ENCODE measurements at places on chromosomes 4 and X.
A peak's percentile ranks its signal among the peaks of the same experiment; 100 is the strongest.

DNA sequence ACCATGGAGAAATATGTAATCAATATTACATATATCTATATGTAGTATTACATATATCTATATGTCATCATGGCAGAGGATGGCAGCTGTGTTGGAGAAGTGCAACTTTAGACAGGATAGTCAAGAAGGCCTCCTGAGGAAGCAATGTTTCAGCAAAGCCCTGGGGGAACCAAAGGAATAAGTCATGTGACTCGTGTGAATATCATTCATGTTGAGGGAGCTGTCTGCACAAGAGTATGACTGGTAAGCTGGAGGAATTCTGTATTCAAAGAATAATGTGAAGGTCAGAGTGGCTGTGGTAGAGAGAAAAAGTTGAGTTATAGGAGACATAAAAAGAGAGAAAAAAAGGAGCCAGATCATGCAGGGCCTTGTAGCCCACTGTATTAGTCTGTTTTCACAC lies 92.9 kb upstream of the EDNRA start:
- no peak for DNase-seq

DNA sequence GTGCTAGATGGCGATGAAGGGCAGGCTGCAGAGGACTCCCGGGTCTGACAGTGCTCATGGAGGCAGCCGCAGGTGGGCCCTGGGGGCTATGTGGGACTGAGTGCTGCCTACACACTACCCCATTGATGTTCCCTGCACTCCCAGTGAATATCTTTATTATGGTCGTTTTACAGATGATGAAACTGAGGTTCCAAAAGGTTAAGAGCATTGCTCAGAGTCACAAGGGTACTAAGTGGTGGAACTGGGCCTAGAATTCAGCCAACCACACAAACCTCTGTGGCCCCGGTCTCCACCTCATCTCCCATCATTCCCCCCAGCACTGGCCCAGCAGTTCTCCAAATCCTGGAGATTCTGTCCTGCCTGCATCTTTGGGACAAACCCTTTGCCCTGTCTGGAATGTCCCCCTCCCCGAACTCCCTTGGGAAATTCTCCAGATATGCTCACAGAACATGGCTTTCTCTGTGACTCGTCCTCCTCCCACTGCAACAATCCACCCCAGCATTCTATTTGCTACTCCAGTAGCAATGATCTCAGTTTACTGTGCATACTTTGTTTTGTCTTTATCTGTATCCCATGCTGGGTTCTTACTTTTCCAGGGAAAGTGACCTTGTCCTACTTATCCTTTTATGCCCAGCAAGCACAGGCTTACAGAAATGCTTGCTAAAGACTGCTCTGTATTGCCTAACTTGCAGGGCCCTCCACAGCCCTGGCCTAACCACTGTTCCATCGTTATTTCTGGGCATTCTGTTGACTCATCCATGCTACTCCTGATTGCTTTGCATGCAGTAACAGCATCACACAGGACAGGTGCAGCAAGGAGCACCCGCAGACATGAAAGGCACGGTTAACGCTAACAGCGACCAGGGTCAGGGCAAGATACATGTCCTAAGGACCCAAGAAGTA lies 14.0 kb downstream of the PNMA6F start:
- DNase-seq: no peak

DNA sequence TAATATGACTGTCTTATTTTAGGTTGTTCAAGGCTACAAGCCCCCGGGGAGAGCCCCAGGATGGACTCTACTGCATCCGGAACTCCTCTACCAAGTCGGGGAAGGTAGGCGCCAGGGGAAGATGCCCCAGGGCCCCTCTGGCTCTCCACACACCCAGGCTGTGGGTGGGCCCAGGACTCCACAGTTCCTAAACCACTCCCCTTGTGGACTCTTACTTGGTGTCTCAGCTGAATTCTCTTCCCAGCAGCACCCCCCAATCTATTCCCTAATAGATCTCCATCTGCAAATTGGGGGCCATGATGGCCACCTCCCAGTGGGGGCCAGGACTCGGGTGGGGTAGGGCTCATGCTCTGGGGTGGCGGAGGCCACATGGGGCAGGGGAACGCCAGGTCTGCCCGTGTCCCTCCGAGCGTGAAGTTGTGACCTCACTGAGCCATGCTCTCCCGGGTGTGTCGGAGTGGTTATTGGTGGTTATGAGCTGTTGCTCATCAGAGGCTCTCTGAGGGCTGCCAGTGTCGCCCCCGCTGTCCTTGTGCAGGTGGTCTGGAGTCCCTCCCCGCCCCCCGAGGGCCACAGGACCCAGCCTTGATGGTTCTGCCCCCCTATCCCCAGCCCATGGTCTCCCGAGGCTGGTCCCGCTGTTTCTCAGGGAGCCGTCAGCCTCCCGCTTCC lies 11.2 kb upstream of the ADD1 start:
- peak; percentile 43 for DNase-seq

DNA sequence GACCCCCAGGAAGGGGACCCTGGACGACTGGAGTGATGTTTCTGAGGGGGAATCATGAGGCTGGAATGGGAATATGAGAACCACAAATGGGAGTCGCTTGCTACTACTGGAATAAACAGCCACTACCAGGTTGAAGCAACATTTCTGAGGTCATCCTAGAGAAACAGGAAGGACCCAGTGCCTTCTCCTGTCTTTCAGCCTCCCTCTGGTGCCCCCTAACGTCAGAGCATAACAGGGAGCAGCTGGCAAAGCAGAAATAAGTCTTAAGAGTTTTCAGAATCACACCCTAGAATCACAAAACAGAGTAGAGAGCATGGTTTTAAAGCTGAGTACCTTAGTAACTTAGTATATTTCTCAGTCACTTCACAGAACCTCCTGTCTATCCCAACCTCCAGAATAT lies 347.8 kb upstream of the PITX2 start:
- no peak for DNase-seq

DNA sequence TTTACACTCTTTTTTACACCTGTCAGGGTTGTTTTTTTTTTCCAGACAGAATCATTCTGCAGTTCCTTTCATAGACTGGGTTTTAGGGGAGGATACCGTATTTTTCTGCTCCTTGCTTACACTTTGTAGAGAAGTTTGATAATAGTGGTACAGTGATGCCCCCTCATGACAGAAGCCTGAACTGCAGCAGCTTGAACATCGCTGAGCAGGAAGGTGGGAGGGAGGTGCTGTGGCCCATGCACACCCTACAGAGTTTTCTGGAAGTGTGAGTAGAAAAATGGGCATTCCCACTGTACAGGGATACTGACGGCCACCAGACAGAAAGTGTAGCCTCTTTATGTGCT lies 54.5 kb downstream of the RAB40A start:
- DNase-seq: peak; percentile 56

GRCh38 chrX:48090123-48090522 lies 18.7 kb upstream of the ZNF630 start:
- no peak for DNase-seq

GRCh38 chr4:5447755-5448154 lies 260.6 kb downstream of the EVC2 start:
- DNase-seq: no peak

GRCh38 chrX:3026074-3026815 lies 15.0 kb upstream of the ARSF start:
- no peak for DNase-seq

DNA sequence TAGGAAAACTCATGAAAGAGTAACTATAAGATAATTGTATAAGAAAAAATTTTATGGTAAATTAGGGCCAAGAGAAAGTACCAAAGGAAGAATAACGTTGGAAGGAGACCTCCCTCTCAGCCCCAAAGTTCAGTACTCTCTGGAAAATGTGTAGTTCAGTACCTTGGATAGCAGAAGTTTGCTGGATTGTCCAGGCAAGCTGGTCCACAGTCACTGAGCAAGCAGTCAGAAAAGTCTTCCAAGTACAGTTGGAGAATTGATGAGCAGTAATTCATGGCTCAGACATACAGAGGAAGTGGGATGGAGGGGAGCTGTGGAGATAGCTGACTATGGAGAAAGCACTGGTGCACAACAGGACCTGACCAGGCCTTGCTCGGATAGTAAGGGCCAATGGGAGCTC lies 598.2 kb upstream of the NDST4 start:
- no peak for DNase-seq

DNA sequence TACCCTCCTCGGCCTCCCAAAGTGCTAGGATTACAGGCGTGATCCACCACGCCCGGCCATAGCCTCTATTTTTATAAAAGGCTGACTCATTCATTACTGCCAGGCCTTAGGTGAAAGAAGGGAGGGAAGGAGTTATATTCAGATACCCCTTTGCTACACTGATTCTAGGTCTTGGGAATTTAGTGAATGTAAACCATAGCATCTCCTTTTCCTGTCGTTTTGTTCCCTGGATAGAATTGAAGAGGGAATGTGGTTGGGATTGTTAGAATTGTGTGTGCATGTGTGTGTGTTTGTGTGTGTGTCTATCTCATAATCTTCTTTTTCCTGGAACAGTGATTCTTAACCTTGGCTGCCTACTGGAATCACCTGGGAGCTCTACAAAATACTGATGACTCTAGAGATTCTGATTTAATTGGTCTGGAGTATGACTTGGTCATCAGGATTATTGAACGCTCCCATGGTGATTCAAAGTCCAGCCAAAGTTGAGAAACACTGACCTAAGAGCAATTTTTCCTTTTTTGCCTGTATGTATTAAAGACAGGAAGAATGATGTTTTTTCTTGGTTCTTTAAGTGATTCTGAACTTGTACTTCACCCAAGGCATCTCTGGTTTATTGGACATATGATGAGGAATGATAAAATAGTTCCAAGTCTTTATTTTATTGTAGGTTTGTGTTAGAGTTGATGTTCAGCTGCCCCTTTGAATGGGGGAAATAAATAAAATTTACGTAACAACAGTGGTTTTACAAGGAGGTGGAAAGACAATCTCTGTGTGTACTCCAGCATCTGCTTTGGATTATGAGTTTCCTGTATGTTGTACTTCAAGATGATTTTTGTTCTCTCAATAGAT lies 37.0 kb downstream of the NAP1L5 start:
- no peak for DNase-seq

DNA sequence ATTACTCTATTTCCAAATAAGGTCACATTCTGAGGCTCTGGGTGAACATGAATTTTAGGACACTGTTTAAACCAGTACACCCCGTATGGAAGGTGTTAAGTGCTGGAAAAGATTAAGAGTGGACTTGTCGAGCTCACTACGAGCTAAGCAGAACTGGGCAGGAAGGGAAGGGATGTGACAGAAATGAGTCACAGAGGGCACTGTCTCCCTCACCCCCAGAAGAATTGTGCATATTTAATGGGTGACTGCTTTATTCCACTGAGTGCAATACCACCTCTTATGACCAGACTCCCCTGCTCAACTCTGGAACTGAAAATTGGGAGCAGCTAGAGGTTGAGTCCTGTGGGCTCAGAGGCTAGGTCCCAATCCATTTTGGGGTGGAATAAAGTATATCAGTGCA lies 187.4 kb upstream of the RPS6KA3 start:
- DNase-seq: no peak

DNA sequence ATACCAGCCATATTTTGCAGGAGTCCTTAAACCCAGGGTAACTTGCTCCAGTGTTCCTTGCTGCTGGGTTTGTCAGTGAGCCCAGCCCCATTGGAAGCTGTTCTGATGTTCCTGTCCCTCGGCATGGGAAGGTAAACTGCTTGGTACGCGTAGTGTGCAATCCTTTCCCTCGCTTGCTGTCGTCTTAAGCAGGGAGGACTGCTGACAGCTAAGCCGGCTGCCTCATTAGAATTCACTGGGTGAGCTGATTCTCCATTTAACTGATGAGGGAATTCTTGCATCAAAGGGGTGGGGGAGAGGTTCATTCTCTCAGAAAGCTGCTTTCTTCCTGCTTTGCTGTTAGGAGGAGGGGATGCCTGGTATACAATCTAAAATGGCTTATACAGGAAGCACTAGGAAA lies 164.6 kb downstream of the MID1IP1 start:
- no peak for DNase-seq

DNA sequence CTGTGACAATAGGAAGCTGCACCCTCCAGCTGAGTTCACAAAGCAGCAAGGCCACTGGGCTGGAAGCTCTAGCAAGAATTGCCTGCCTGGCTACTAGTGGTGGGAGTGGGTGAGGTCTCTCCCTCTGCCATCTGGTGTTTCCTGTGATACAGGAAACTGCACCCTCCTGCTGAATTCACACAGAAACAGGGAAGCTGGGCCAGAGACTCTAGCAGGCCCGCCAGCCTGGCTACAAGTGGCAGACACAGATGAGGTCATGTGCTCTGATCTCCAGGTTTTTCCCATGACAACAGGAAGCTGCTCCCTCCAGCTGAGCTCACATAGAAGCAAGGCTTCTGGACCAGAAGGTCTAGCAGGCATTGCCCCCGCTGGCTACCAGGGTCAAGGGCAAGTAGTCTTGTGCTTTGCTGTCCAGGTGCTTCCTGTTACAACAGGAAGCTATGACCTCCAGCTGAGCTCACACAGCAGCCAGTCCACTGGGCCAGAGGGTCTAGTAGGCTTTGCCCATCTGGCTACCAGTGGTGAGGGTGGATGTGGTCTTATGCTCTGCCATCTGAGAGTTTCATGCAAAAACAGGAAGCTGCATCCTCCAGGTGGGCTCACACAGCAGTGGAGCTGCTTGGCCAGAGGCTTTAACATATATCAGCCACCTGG lies 41.5 kb upstream of the ZXDA start:
- DNase-seq: no peak

DNA sequence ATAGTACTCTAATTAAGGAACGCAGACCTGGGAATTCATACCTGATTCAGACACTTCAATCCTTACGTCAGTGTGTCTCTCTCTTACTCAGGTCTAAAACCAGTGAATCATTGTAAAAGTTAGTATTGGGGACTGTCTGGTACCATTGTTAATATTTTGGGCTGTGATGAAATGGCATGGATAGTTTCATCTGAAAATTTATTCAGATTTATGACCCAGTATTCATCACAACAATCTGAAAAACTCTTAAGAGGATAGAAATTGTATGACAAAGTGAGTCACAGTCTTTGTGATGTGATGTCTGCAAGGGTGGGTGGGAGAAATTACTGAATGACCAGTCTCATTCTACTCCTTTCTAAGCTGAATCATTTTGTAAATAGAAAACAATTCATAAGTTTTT lies 10.3 kb downstream of the FGF2 start:
- no peak for DNase-seq

- no peak for DNase-seq
Measured at GRCh38 chr4:104630272-104630671, 135.6 kb upstream of the CXXC4 start.

DNA sequence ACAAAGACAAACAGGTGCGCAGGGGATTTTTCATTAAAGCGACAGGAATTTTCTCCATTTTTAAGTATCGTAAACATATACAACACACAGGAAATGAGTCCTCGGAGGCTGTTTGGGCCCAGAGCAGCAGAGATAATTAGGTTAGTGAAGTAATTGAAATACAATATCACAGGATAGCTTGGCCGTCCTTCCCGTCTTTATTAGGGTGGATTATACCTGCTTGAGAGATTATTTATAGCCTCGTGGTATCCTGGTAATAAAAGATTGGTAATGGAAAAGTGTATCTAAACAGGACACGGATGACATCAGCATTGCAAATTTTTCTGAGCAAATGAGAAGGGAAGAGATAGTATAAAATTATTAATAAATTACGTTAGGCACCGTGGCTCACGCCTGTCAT lies 68.2 kb downstream of the CRLF2 start:
- no peak for DNase-seq

GRCh38 chr4:182874304-182874751 lies 42.9 kb downstream of the DCTD start:
- DNase-seq: no peak

- no peak for DNase-seq
Measured at GRCh38 chrX:40083979-40084359, 13.8 kb downstream of the BCOR start.

GRCh38 chr4:95544113-95545103 lies 4.4 kb downstream of the UNC5C start:
- DNase-seq: no peak

GRCh38 chr4:105430811-105431210 lies 43.1 kb downstream of the PPA2 start:
- DNase-seq: no peak
